Bronchial epithelial cell (primary cell): ENCODE measurements at places on chromosomes 2 and 18. TPM values are rescaled to one million over a fixed set of nuclear protein-coding genes. Genes with fewer than 3 reads are reported as not detected.

- no peak for DNase-seq
Measured at GRCh38 chr2:219918944-219919343, 291.5 kb downstream of the SLC4A3 start.

DNA sequence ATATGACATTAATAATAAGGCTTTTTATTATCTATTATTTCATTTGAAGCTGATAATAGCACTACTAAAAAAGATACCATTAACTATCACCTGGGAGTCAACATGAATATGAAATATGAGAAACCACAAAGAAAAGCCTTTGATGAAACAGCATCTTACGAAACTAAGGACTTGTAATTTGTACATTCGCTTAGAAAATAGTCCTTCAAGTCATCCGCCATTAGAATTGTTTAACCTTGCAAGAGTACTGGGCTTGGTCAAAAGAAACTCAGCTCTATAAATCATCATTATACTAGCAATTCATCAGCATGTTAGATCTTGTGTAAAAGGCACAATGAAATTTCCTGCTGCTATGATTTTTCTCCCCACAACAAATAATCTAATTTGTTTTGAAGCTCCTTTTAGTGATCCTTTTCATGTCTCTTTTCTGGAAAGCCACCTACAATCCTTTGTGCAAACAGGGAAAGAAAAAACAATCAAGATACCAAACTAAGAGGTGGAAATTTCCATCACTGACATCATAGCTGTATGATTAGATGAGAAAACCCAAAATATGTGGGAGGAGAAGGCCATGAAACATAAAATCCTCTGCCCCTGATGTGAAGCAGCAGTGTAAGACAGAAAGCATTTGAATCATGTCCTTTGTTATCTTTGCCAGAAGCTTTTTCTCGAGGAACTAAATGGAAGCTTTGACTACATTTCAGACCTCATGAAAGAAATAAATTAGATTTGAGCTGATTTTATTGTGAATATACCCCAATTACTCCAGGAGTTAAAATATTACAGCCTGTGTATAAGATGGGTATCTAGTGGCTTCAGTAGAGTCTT lies 31.2 kb downstream of the SCN9A start:
- peak; percentile 61 for DNase-seq

GRCh38 chr2:64922482-64923384 lies 66.5 kb upstream of the SLC1A4 start:
- DNase-seq, result no peak

NRP2 gene
- 12.8 and 21.3 TPM in 2 replicates for total RNA-seq

GALM gene
- total RNA-seq, result 1.6 and 2.0 TPM in 2 replicates

IL18RAP gene
- not detected in 2 replicates for total RNA-seq
